GM19239 (cell line): ENCODE measurements at places on chromosomes 7 and 10.

DNA sequence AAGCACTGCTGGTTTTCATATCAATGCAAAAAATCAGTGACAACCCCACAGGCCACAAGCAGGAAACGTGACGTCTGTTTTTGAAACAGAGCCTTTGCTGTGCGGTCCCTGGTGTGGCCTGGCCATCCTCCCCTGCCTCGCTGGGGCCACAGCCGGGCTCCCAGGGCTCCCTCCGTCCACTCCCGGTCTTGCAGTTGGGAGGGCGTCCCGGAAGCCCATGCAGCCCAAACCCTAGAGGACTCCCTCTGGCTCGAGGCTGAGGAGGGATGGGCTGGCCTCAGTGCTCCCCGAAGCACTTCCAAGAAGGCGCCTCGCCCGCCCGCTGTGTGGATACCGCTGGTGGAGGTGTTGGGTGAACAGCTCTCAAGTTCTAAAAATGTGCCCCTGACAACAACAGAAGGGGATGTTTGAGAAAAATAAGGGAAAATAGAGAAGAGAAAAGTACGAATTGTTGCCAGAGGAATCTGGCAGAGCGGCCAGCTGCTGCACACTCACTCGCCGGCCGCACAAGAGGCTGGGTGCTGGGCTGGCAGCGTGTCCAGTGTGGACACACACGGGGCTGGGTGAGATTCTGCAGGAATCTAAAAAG lies 73.5 kb downstream of the ZRANB1 start:
- DNase-seq = no peak

DNA sequence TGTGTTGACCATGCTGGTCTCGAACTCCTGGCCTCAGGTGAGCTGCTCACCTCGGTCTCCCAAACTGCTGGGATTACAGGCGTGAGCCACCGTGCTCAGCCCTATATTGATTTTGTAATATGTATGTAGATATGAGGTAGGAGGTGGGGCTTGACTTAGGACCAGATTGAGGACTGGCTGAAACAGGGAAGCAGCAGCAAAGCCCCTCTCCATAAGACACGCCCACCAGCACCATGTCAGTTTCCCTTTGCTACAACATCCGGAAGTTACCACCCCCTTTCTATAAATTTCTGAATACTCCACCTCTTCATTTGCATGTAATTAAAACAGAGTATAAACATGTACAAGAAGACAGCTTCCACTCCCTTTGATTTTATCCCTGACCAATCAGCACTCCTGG lies 47.9 kb upstream of the MYL10 start:
- DNase-seq = no peak

DNA sequence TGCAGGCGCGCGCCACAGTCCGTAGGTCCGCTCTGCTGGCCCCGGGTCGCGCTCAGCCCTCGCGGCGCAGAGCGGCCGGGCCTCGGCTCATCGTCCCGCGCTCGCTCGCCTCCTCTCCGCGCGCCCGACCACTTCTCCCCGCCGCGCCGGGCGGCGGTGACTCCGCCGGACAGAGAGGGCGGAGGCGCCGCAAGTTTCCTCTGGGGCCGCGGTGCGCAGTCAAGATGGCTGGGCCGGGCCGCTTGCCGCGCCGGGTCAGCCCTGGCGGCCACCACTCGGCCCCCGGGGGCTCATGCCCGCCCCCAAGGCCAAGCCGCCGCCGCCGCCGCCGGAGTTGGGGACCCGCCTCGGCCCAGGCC lies 441 bp downstream of the FZD8 start:
- DNase-seq = peak; percentile 39

GRCh38 chr7:3267966-3268690 lies 32.9 kb upstream of the SDK1 start:
- no peak for DNase-seq

DNA sequence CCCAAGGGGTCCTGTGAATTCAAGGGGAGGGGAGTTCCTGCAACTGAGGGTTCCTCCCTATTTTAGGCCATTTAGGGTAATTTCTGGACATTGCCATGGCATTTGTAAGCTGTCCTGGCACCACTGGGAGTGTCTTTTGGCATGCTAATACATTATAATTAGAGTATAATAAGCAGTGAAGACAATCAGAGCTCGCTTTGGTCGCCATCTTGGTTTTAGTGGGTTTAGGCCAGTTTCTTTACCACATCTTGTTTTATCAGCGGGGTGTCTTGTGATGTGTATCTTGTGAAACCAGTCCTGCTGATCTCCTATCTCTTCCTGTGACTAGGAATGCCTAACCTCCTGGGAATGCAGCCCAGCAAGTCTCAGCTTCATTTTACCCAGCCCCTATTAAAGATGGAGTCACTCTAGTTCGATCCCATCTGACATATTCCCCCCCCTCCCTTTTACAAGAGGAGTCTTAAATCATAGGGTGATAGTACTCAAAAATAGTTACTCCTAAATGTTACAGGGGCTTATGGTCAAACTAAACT lies 43.2 kb downstream of the SVOPL start:
- DNase-seq = no peak

DNA sequence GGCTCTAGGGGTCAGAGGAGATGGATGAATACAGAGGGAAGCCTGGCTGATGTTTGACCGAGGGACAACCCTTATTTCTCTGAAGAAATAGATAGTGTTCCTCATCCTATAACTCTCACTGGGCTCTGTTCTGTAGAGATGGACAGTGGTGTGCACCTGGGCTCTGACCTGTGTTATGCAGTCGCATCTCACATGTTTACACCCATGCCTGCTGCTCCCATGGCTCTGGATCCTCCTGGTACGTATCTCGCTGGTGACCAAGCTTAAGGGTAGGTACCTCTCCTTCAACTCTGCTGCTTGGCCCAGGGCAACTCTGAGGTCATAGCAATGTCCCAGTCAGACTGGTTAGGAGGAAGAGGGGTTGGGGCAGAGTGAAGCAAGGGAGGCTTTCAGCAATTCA lies 42.8 kb downstream of the ADRA2A start:
- no peak for DNase-seq

- DNase-seq = no peak
Observed at GRCh38 chr7:120944826-120945562, 5.6 kb upstream of the ING3 start.

DNA sequence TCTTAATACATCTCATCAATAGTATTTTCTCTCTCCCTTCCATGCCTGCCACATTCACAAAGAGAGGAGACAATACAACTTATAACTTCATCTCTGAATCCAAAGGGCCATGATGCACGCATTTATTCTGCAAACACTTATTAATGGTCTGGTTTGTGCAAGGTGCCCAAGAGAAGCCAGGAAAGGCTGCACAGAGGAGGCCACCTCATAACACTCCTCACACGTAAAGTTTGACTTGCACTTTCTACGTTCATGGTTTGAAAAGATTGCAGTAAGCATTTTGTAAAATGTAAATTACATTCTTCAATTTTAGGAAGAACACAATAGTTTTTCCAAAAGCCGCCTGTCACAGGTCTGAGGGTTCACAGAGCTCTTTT lies 1.2 kb upstream of the PALS2 start:
- DNase-seq = no peak

DNA sequence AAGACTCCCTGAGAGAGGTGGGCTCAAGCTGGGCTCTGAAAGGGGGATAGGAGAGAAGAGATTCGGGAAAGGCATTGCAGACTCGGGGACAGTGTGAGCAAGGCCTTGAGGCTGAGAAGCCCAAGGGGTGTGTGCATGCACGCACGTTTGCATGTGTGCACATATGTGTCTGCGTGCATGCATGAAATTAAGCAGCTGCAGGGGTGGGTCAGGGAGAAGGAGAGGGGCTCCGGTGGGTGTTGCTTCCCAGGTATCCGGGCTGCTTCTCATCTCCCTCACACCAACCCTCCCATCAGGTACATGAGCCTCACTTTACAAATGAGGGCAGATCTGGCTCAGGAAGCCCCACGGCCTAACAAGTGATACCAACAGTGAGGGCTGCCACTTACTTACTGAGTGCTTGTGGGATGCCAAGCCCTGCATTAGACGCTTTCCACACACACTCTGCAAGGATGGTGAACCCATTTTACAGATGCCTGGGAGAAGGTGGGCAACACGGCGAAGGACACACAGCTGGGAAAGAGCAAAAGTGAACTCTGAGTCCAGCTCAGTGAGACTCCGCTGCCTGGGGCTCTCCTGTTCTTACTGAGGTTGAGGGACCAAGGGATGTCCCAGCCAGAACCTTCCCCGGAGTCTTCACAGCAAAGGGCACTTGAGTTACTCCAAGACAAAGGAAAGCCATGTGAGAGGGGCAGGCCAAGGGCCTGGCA lies 26.4 kb downstream of the ZCCHC24 start:
- no peak for DNase-seq

GRCh38 chr7:101913851-101914250 lies 96.4 kb downstream of the CUX1 start:
- no peak for DNase-seq

DNA sequence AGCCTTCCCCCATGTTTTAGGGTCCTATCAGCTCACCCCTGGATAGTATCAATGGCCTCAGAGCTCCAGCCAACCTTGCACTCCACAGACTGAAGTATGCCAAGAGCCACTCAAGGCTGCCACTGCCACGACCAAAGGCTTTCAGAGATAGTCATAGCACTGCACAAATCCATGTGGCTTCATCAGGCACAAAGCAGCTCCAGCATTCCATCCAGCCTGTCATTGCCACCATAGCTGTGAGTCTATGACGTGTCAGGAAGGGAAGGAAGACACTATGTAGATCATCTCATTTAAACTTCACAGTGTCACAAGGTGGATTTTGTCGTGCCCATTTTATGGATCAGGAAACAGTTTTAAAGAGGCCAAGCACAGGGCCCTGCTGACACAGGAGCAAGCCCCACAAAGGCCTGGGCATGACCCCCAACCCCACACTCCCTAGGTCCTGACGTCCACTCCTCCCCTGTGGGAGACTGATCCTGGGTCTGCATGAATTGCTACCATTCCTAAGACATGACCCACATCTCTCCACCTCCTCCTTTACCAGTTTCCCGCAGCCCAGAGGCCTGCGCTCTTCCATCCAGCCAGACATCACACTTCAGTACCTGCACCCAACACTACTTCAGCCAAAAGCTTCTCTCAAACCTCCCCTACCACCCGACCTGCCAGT lies 119.4 kb downstream of the DIP2C start:
- no peak for DNase-seq
